ENCODE measurements at places on chromosomes 7 and 10. TPM values are rescaled to one million over a fixed set of nuclear protein-coding genes. Genes with fewer than 3 reads are reported as not detected.
A peak's percentile ranks its signal among the peaks of the same experiment; 100 is the strongest.

DNA sequence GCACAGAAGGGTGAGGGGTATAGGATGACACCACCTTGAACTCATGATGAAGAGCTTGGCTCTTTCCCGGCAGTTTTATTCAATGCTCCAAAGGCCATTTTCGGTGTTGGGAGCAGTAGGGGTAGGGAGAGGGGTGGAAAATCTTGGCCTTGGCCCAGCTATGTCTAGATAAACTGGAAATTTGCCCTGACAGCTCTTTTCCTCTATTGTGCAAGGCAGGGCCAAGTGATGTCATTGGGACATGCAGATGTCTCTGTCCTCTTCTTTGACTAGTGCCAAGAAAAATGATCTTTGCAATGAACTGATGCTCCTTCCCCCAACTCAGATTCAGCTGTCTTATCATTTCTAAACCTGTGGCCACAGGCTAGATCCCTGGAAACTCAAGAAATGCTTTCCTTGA, 27.7 kb upstream of the PRKCQ start:
- H3K36me3 ChIP-seq = peaks cover 53% of the 10 kb centered on the region
- peak overlapping the region; percentile 91 for H3K27ac ChIP-seq
- no peak overlapping the region for H3K4me3 ChIP-seq
- H3K4me1 ChIP-seq = peaks cover 61% of the 10 kb centered on the region
- H3K27me3 ChIP-seq = no peaks in the 10 kb centered on the region

DNA sequence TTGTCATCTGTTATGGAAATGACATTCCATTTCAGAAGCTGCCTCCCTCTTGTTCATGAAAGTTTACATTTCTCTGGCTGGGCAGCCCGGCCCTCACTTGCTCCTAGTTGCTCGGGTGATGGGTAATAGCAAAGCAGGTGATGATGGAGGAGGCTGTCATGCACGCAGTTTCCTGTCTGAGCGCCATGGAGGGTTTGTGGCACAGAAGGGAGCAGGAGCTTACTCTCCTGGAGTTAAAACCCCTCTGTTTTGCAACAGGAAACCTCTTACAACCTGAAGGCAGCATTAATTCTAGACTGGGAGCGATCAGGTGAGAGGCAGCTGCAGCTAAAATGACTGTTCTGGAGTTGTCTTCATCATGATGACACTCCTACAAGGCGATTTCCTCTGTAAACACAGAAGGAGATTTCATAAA, 34.1 kb upstream of the MKI67 start:
- peaks cover 21% of the 10 kb centered on the region for H3K27me3 ChIP-seq
- no peak overlapping the region for H3K4me3 ChIP-seq
- peaks cover 7% of the 10 kb centered on the region for H3K4me1 ChIP-seq
- H3K27ac ChIP-seq = no peak overlapping the region
- DNase-seq = no peak

GRCh38 chr10:127576051-127576450, 26.9 kb downstream of the NPS start:
- DNase-seq = no peak
- no peak overlapping the region for H3K27ac ChIP-seq
- H3K4me1 ChIP-seq = no peaks in the 10 kb centered on the region
- no peaks in the 10 kb centered on the region for H3K27me3 ChIP-seq
- H3K36me3 ChIP-seq = no peaks in the 10 kb centered on the region

DNA sequence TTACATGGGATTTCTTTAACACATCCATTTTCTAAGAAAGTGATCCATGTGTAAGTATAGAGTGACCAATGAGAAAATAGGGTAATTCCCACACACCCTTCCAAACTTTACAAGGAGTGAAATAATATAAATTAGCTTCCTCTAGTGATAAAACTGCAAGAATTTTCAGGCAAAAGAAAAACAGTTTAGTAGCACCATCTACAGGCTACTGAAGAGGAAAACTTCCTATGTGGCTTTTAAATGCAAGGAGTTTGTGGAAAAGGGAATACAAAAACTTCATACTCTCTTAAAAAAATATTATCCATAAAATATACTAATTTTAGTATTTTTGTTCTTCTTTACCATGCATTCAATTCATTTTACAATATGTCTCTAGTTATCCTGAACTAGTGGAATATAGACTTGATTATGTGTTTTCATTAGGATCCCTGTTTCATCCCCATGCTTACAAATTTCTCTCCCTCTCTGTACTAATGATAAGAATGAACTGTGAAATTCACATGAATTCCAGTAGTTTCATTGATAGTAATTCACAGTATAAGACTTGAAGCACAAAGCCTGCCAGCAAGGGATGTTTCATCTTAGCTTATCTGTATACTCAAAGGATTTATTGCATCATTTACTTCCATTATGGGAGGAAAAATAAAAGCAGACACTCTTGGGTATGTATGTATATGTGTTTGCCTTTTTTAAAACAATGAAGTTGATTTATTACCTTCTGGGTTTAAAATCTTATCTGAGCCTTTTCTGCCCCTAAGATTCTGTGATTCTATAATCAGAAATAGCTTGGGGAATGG, 442.9 kb downstream of the AUTS2 start:
- H3K27ac ChIP-seq = no peak overlapping the region
- no peaks in the 10 kb centered on the region for H3K4me1 ChIP-seq
- no peaks in the 10 kb centered on the region for H3K27me3 ChIP-seq
- H3K36me3 ChIP-seq = no peaks in the 10 kb centered on the region
- no peak for DNase-seq

DNA sequence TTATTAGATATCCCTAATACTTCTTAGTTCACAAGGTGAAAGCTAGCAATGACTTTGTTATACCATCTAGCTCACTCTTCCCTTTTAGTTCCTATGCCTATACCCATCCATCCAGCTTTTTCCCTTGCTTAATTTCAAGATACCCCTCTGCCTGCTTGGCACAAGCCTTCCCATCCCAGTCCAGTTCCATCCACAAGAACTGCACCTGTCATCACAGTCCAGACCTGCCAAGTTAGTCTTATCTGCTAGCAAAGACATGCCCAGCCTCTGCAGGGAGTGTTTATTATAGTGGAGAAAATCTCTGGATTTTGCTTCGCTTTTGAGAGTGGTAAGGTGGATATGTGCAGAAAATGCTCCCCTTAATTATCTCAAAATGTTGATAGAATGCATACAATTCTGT, 158.2 kb downstream of the ST7 start:
- peaks cover 31% of the 10 kb centered on the region for H3K27me3 ChIP-seq
- H3K4me1 ChIP-seq = peaks cover 20% of the 10 kb centered on the region
- DNase-seq = no peak
- no peak overlapping the region for H3K27ac ChIP-seq
- no peak overlapping the region for H3K4me3 ChIP-seq

- H3K36me3 ChIP-seq = no peaks in the 10 kb centered on the region
- H3K27me3 ChIP-seq = no peaks in the 10 kb centered on the region
- H3K4me3 ChIP-seq = no peak overlapping the region
Observed at GRCh38 chr10:3871424-3871996, 86.5 kb upstream of the KLF6 start.

DNA sequence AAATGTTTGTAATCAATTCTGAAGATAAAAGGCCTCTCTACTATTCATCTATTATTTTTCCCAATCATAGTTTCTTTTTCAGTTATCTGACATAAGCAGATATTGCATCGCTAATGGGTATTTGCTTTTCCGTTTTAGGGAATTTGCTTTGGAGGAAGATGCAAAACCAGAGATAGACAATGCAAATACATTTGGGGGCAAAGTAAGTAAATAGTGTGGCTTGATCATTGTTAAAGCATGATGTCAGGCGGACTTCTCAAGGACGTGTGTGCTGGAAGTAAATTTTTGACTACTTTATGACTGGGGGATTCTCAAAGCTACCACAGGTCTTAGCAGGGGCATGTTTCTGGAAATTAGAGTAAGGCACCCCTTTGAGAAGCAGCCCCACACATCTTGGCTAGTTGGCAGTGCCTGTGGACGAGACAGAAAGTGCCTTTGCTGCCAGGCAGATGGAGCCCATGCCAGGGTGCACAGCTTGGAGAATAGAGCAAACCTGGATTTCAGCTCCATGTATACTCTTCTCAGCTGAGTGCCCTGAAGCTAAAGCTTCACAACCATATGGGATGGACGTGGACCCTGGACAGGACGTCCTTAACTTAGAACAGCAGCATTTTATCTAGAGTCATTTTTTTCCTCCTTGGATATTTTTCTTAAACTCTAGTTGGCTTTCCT, 68.6 kb downstream of the SRI start:
- H3K27me3 ChIP-seq = no peaks in the 10 kb centered on the region
- no peak overlapping the region for H3K27ac ChIP-seq
- H3K4me3 ChIP-seq = no peak overlapping the region
- H3K4me1 ChIP-seq = no peaks in the 10 kb centered on the region
- H3K36me3 ChIP-seq = no peaks in the 10 kb centered on the region

DNA sequence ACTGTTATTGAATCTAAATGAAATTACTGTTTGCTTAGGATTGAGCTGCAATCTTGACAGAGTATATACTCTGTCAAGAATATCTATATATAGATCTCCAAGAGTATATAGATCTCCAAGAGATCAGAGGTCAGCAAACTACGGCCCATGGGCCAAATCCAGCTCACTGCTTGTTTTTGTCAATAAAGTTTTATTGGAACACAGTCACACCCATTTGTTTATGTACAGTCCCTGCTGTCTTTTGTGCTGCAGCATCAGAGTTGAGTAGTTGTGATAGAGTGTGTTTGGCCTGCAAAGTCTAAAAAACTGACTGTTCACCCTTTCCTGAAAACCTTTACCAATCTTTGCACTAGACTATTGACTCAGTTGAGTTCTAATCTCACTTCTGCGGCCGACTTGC, 66.3 kb upstream of the NPVF start:
- H3K4me3 ChIP-seq = no peak overlapping the region
- peaks cover 6% of the 10 kb centered on the region for H3K27me3 ChIP-seq
- H3K4me1 ChIP-seq = no peaks in the 10 kb centered on the region
- no peak for DNase-seq
- no peak overlapping the region for H3K27ac ChIP-seq

- peaks cover 17% of the 10 kb centered on the region for H3K4me1 ChIP-seq
- no peaks in the 10 kb centered on the region for H3K27me3 ChIP-seq
- no peak overlapping the region for H3K4me3 ChIP-seq
- DNase-seq = no peak
- peaks cover 37% of the 10 kb centered on the region for H3K36me3 ChIP-seq
Observed at GRCh38 chr7:129875160-129875559, 77.6 kb downstream of the UBE2H start.

GRCh38 chr10:32582946-32583345, 137.0 kb downstream of the CCDC7 start:
- no peak overlapping the region for H3K4me3 ChIP-seq
- no peak overlapping the region for H3K27ac ChIP-seq
- DNase-seq = no peak
- no peaks in the 10 kb centered on the region for H3K27me3 ChIP-seq

- no peaks in the 10 kb centered on the region for H3K36me3 ChIP-seq
- H3K4me3 ChIP-seq = no peak overlapping the region
- no peaks in the 10 kb centered on the region for H3K27me3 ChIP-seq
- DNase-seq = no peak
- peaks cover 7% of the 10 kb centered on the region for H3K4me1 ChIP-seq
Observed at GRCh38 chr7:7861211-7861633, 107.4 kb upstream of the GLCCI1 start.

DNA sequence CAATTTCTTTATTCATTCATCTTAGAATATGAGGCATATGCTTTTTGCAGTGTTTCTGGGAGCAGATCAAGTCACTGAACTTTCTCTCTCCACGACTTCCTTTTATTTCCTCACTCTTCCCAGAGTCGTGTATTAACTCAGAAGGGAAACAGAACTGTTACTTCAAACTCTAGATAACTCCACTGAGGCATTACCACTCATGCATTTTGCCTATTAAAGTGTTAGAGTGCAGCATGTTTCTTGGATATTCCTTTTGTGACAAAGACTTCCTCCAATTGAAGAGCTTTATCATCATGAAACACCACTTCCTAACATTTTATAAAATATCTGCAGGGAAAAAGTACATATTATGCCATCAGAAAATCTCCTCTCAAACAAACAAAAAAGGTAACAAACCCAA, 797.4 kb upstream of the COBL start:
- H3K4me3 ChIP-seq = no peak overlapping the region
- no peaks in the 10 kb centered on the region for H3K27me3 ChIP-seq
- H3K4me1 ChIP-seq = no peaks in the 10 kb centered on the region
- no peak overlapping the region for H3K27ac ChIP-seq
- no peaks in the 10 kb centered on the region for H3K36me3 ChIP-seq

GRCh38 chr7:38178695-38179344, 775 bp downstream of the STARD3NL start:
- H3K4me1 ChIP-seq = peaks cover 33% of the 10 kb centered on the region
- peaks cover 8% of the 10 kb centered on the region for H3K36me3 ChIP-seq
- peak overlapping the region; percentile 92 for H3K27ac ChIP-seq
- DNase-seq = no peak
- H3K27me3 ChIP-seq = peaks cover 9% of the 10 kb centered on the region
- H3K4me3 ChIP-seq = peak overlapping the region; percentile 97

- no peak overlapping the region for H3K4me3 ChIP-seq
- H3K27me3 ChIP-seq = no peaks in the 10 kb centered on the region
- H3K36me3 ChIP-seq = peaks cover 2% of the 10 kb centered on the region
- no peak for DNase-seq
- no peak overlapping the region for H3K27ac ChIP-seq
Observed at GRCh38 chr10:89235073-89235798, 16.3 kb downstream of the LIPA start.

- H3K27me3 ChIP-seq = peaks cover 4% of the 10 kb centered on the region
- H3K36me3 ChIP-seq = no peaks in the 10 kb centered on the region
- H3K4me3 ChIP-seq = no peak overlapping the region
- H3K27ac ChIP-seq = no peak overlapping the region
- H3K4me1 ChIP-seq = no peaks in the 10 kb centered on the region
Observed at GRCh38 chr7:107957436-107957835, 45.5 kb downstream of the LAMB1 start.

GRCh38 chr7:93055543-93056107, 62.2 kb downstream of the SAMD9 start:
- H3K27ac ChIP-seq = no peak overlapping the region
- peaks cover 13% of the 10 kb centered on the region for H3K4me1 ChIP-seq
- H3K27me3 ChIP-seq = peaks cover 6% of the 10 kb centered on the region
- DNase-seq = peak; percentile 62
- no peak overlapping the region for H3K4me3 ChIP-seq

GRCh38 chr10:7561985-7562384, 104.8 kb downstream of the ITIH5 start:
- H3K4me1 ChIP-seq = no peaks in the 10 kb centered on the region
- no peak overlapping the region for H3K27ac ChIP-seq
- no peak overlapping the region for H3K4me3 ChIP-seq
- H3K27me3 ChIP-seq = peaks cover 5% of the 10 kb centered on the region
- H3K36me3 ChIP-seq = no peaks in the 10 kb centered on the region

- H3K27ac ChIP-seq = peak overlapping the region; percentile 39
- peaks cover 47% of the 10 kb centered on the region for H3K4me1 ChIP-seq
- peak; percentile 77 for DNase-seq
- H3K4me3 ChIP-seq = peak overlapping the region; percentile 50
Observed at GRCh38 chr10:110851020-110851612, 20.6 kb upstream of the PDCD4 start.

- H3K36me3 ChIP-seq = no peaks in the 10 kb centered on the region
- no peak for DNase-seq
- H3K4me3 ChIP-seq = no peak overlapping the region
- H3K27me3 ChIP-seq = peaks cover 1% of the 10 kb centered on the region
- no peaks in the 10 kb centered on the region for H3K4me1 ChIP-seq
Observed at GRCh38 chr7:87001214-87001613, 58.2 kb downstream of the ELAPOR2 start.

Gene NFE2L3
- 67.8 TPM for total RNA-seq

Gene TAS2R4
- 1.0 TPM for total RNA-seq

Gene SAMD9
- total RNA-seq = 8.6 TPM

Gene MCM10
- total RNA-seq = 112 TPM

Gene FBXL13
- total RNA-seq = 0.99 TPM

Gene NSUN6
- total RNA-seq = 17.8 TPM

Gene RAMP3
- not detected for total RNA-seq

Gene PON1
- not detected for total RNA-seq

Gene GNG11
- not detected for total RNA-seq

Gene CPA2
- 0.14 TPM for total RNA-seq

Measured in activated CD4-positive, alpha-beta T cell treated with anti-CD3 and anti-CD28 coated beads, Interleukin-2, amount 10 ng/mL, durations not matched to agents 24 days and 14 days (primary cell).